SW480 (cell line): ENCODE measurements at places on chromosomes 5 and 9.

DNA sequence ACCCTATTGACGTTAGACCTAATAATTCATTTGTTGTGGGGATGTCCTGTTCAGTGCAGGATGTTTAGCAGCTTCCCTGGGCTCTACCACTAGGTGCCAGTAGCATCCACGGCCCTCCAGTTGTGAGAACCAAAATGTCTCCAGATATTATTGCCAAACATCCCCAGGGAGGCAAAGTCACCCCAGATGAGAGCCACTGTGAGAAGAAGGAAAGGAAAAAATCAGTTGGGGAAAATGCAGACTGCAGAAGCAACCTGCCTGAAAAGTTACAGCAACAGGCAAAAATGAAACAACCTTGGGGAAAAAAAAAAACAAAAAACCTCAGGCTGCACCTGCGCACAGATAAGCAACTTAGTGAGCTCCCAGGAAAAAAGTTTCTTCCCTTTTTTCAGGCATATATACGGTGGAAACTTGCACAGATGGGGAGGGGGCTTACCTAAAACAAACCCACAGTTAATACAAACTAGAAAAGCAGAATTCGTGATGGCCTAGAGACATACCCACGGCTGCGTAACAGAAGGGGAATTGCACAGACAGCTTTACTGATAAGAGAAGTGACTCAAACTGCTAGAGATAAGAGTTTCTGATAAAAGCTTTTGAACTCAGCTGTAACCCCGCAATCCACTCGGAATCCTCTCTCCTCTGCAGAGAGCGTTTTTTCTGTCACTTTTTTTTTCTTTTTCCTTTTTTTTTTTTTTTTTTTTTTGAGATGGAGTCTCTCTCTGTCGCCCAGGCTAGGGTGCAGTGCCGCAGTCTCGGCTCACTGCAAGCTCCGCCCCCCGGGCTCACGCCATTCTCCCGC is 29.8 kb upstream of the FBP1 start:
- DNase-seq = peak; percentile 83

- DNase-seq = no peak
These were observed 31.8 kb upstream of the PTGS1 start for GRCh38 chr9:122338994-122339393.

DNA sequence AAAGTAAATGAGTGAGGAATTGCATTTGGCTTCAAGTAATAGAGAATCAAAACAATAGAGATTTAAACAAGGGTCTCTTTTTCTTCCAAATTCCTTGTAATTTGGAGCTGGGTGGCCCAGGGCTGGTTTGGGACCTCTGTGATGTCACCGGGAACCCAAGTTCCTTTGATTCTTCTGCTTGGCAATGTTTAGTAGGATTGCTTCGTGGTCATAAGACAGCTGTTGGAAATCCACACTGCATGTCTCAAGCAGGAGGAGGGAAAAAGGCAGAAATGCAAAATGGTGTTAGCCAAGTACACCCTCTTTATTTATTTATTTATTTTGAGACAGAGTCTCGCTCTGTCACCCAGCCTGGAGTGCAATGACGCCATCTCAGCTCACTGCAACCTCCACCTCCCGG is 72.6 kb upstream of the IL12B start:
- DNase-seq = no peak

- DNase-seq = no peak
These were observed 18.3 kb upstream of the SLC2A6 start for GRCh38 chr9:133496861-133497842.

DNA sequence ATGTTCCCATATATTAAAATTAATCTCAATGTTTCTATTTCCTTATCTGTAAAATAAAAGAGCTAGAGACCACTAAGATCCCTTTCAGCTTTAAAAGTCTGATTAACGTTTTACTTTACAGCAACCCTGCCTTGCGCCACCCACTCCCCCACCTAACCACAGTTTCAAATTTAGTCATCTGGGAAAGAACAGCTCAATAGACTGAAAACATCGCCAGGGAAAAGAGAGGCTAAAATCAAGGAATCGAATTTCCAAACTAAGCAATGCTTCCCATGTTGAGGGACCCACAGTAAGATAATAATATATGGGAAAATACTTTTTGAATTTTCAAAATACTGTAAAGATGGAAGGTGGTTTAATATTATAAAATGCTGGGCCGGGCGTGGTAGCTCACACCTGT is 6.6 kb downstream of the SAXO1 start:
- no peak for DNase-seq

- DNase-seq = no peak
These were observed 154.8 kb upstream of the KLF9 start for GRCh38 chr9:70569070-70569772.

DNA sequence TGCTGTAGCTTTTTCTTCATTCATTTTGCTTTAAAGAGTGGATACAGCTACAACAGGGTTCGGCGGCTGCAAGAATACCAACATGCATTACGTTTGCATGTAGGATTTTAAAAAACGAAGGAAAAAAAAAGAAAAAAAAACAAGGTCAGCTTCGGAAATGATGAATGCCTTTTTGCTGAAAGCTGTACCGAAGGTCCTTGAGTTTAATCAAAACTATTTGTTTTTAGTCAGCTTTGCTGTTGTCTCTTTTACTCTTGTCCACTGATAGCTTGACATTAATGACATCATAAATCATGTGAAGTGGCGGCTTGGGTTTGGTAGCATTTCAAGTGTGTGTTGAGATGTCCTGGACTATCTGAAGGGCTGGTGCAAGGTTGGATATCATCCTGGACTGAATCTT is 779.1 kb downstream of the NR2F1-AS1 start:
- no peak for DNase-seq

GRCh38 chr9:76626141-76626540 is 138.1 kb upstream of the PCA3 start:
- no peak for DNase-seq

DNA sequence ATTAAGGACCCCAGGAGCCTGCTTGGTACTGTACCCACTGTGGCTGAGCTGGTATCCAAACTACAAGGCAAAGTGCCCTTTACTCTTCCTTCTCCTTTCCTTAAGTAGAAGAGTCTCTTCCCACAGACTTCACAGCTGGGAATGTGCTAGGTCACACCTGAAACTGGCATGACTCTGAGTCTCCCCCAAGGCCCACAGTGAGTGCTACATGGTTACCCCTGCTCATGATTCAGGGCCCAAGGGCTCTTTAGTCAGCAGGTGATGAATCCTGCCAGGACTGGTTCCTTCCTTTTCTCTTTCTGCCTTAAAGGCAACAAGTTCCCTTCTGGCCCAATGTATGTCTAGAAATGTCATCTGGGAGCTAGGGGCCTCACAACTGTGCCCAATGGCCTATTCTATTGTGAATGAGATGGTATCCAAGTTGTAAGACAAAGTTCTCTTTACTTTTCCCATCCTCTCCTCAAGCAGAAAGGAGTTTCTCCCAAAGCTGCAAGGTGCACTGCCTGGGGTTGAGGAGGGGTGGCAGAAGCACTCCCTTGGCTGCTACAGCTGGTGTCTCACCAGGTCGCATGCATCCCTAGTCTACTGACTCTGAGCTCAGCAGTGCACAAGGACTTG is 134.4 kb downstream of the TMEM38B start:
- DNase-seq = no peak

DNA sequence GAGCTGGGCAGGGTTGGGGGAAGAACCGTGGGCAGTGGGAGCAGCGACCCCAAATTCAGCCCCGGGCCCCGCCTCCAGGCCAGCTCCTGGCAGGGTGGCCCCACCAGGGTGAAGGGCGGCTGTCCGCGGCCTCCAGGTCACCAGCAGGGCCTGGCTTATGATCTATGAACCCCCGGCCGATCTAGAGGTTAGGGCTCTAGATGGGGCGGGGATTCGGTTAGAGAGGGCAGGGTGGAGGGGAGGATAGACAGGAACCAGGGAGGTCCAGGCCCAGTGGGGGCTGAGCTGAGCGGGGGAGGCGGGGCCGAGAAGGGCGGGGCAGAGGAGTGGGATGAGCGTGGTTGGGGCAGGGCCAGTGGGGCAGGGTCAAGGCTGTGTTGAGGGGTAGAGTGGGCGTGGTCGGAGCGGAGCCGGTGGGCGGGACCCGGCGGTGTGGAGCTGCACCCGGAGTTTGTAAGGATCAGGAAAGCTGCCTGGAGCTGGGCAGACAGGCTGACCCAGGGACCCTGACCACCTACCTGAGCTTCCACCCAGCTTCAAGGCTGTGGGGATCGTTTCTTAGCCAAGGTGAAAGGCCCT is 29.3 kb upstream of the OBP2B start:
- DNase-seq = peak; percentile 85

GRCh38 chr5:86008293-86008692 is 609.4 kb upstream of the COX7C start:
- DNase-seq = no peak

DNA sequence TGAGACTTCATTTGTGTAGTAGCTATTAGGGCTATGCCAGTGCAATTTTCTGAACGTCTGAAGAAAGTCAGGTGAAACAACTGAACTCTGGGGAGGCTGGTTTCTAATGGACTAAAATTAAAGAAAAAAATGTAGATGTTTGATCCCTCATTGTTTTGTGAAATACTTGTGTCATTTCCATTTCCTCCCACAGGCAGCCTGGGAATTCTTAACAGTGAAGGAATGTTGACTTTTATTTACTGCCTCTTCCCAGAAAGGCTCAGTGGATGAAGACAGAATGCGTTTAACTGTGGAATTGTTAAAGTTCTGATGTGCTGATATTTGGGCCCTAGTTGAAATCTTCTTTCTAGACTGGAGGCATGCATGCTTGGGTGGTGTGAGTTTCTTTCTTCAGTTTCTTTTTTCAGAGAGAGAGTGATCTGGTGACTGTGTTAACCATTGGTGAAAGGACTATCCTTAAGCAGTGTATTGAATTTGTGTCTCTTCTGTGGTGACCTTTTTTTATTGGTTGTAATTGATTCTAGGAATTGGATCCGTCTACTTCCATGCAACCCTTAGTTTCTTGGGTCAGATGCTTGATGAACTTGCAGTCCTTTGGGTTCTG is 15.5 kb downstream of the ACER2 start:
- DNase-seq = no peak
